Right lobe of liver (tissue), 6 donors: ENCODE measurements at places on chromosomes 2 and 18.

GRCh38 chr2:20267529-20267928 lies 42.6 kb upstream of the SDC1 start:
- H3K36me3 ChIP-seq: no peaks in the 10 kb centered on the region
- DNase-seq: no peak
- H3K27ac ChIP-seq: no peak overlapping the region
- no peak overlapping the region for H3K4me3 ChIP-seq
- no peaks in the 10 kb centered on the region for H3K27me3 ChIP-seq
- no peaks in the 10 kb centered on the region for H3K4me1 ChIP-seq

DNA sequence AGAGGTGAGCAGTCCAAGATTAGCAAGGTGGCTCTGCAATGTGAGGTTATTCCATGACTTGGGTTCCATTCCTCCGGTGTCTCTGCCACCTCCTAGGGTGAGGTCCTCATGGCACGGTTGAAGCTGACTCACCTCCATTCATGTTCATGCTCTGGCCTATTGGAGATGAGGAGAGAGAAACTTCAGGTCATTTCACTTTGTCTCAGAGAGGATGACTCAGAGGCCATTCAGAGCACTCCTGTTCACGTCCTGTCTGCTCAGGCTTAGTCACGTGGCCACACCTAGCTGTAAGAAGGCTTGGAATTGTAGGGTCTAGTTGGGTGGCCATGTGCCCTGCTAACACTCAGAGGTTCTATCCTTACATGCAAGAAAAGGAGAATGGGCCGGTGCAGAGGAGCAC lies 67.5 kb upstream of the MBOAT2 start:
- no peaks in the 10 kb centered on the region for H3K36me3 ChIP-seq
- DNase-seq: no peak
- no peaks in the 10 kb centered on the region for H3K4me1 ChIP-seq
- H3K27ac ChIP-seq: no peak overlapping the region
- H3K4me3 ChIP-seq: no peak overlapping the region

GRCh38 chr2:157229572-157229971 lies 27.9 kb upstream of the GALNT5 start:
- no peaks in the 10 kb centered on the region for H3K27me3 ChIP-seq
- no peaks in the 10 kb centered on the region for H3K36me3 ChIP-seq
- DNase-seq: no peak
- no peak overlapping the region for H3K4me3 ChIP-seq
- no peaks in the 10 kb centered on the region for H3K4me1 ChIP-seq
- H3K27ac ChIP-seq: no peak overlapping the region

DNA sequence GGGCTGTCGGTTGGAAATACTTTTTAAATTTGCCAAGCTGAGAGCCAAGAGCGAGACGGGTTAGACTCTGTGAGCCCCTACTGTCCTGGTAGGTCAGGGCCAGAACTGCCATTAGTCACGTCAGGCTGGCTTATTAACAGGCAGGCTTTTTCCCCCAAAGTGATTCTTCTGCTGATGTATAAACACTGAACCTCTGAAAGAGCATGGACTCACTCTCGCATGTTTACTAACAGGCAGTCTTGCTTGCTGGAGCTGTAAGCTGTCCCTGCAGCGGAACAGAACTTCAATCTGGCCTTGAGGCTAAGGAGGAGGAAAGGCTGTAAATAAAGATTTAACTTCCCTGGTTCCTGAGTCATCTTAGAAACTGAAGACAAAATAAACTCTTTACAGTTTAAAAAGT lies 288.4 kb downstream of the PIEZO2 start:
- no peaks in the 10 kb centered on the region for H3K36me3 ChIP-seq
- no peak overlapping the region for H3K27ac ChIP-seq
- no peaks in the 10 kb centered on the region for H3K27me3 ChIP-seq
- H3K4me3 ChIP-seq: no peak overlapping the region
- no peaks in the 10 kb centered on the region for H3K4me1 ChIP-seq

GRCh38 chr2:101380376-101380775 lies 6.9 kb downstream of the CREG2 start:
- peaks cover under 1% of the 10 kb centered on the region for H3K27me3 ChIP-seq
- H3K27ac ChIP-seq: no peak overlapping the region
- no peaks in the 10 kb centered on the region for H3K36me3 ChIP-seq
- no peak for DNase-seq
- no peak overlapping the region for H3K4me3 ChIP-seq

DNA sequence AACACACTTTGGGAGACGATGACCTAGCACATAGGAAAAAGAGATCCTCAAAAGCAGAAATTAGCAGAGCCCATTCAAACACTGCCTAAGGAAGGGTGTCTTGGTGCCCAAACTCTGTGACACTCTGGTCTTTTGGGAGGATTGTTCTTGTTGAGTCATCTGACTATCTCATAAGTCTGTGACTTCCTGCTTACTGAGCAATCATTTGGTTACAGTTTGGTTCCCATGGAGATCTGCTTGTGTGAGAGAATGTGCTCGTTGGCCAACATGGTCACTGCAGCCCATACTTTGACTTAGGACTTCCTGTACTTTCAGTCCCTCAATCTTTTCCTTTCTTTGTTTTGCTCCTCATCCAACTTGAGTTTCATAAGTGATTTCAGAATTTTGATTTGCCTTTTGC lies 602.9 kb downstream of the NYAP2 start:
- H3K36me3 ChIP-seq: no peaks in the 10 kb centered on the region
- H3K4me1 ChIP-seq: no peaks in the 10 kb centered on the region
- no peaks in the 10 kb centered on the region for H3K27me3 ChIP-seq
- no peak for DNase-seq
- H3K27ac ChIP-seq: no peak overlapping the region

GRCh38 chr2:163205589-163206254 lies 367.2 kb upstream of the KCNH7 start:
- H3K27ac ChIP-seq: no peak overlapping the region
- no peak for DNase-seq
- H3K36me3 ChIP-seq: no peaks in the 10 kb centered on the region
- H3K4me1 ChIP-seq: no peaks in the 10 kb centered on the region
- H3K27me3 ChIP-seq: no peaks in the 10 kb centered on the region

DNA sequence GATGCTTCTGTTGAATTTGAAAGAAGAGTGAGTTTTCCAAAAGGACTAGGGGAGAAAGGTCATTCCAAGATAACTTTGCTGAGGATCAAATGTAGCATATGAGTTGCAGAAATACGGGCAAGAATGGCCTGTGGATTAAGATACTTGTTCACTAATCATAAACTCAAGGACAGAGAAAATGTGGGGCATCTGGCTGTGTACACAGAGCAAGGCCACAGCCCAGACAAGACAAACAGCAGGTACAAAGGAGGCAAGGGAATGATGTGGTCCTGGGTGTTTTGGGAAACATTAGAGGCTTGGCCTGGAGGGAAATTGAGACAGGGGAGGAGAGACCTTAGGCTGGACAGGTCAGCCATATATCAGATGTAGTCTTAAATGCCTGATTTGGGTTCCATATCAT lies 254.8 kb downstream of the TTC32 start:
- H3K27ac ChIP-seq: no peak overlapping the region
- H3K4me3 ChIP-seq: no peak overlapping the region
- no peaks in the 10 kb centered on the region for H3K4me1 ChIP-seq
- H3K27me3 ChIP-seq: no peaks in the 10 kb centered on the region
- H3K36me3 ChIP-seq: no peaks in the 10 kb centered on the region
- no peak for DNase-seq

DNA sequence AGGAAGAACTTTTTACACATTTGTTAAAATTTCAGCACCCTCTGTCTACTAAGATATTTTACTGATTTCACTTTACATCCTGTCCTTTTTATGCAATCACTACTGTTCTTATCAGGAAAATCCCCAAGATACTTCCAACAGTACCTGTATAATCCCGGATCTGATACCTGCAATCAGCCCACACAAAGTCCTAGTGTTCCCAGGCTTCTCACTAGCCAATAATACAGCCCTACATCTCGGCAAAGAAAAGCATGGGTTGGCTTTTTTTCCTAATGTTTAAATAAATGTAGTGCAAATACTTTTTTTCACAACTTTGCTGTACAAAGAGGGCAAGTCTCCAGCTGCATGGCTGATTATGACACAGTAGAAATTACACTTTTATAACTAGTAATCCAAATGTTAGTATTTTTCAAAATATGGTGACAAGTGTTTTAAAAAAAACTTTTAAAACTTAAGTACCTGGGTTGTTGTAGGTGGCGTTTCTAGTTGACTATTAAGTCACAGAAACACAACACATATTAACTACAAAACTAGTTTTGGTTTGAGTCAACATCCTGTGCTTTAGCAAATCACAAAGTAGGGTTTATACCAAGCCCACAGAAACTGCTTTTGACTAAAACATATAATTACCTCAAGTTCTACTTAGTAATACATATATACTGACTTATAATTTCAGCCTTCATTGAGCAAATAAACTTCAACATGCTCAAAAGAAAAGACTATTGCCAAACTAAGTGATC lies 19.5 kb downstream of the CNOT11 start:
- peaks cover 43% of the 10 kb centered on the region for H3K36me3 ChIP-seq
- no peaks in the 10 kb centered on the region for H3K27me3 ChIP-seq
- H3K4me3 ChIP-seq: no peak overlapping the region
- DNase-seq: no peak

GRCh38 chr2:197274349-197274748 lies 36.2 kb downstream of the ANKRD44 start:
- H3K36me3 ChIP-seq: no peaks in the 10 kb centered on the region
- H3K4me1 ChIP-seq: no peaks in the 10 kb centered on the region
- DNase-seq: no peak

DNA sequence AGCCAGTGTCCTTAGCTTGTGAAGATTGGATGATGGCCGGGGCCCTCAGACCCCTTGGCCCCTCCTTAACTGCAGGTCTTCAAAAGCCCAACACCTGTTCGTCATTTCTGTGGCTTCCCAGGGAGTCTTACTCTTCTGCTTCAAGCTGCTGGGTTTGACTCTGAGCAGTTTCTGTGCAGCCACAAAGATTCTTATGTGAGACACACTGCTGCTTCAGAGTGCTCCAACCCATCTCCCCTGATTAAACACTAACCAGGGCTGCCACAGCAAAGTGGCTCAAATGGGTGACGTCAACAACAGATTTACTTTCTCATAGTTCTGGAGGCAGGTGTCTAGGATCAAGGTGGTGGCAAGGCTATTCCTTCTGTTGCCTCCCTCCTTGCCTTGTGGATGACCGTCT lies 40.8 kb downstream of the TSN start:
- H3K27me3 ChIP-seq: no peaks in the 10 kb centered on the region
- H3K4me1 ChIP-seq: no peaks in the 10 kb centered on the region
- no peak overlapping the region for H3K27ac ChIP-seq
- DNase-seq: no peak

DNA sequence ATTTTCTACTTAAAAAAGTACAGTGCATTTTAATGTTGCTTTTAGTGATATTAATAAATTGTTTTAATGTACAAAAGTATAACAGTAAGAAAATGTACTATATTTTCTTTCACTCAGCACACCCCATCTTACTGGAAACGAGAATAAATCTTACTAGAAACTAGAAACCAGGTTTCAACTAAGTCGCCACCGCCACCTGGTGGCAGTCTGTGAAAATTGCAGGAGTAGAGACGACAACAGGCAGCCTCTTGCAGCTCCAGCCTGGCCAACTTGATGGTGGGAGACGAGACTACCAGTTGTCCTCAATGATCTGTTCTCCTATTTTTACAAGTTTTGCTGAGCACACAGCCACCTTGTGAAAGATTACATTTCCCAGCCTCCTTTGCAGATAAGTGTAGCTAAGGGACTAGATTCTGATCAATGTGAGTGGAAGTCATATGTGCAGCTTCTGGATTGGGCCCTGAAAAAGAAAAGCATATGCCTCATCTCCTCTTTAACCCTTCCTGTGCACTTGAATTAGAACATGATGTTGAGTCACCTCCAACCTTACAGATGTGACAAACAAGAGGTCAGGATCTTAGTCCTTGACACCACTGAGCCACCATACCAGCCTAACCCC lies 8.7 kb downstream of the OTOF start:
- no peaks in the 10 kb centered on the region for H3K4me1 ChIP-seq
- H3K4me3 ChIP-seq: no peak overlapping the region
- H3K27me3 ChIP-seq: no peaks in the 10 kb centered on the region
- DNase-seq: no peak

- no peaks in the 10 kb centered on the region for H3K27me3 ChIP-seq
- no peak overlapping the region for H3K4me3 ChIP-seq
- H3K36me3 ChIP-seq: peaks cover 23% of the 10 kb centered on the region
- no peak for DNase-seq
Measured at GRCh38 chr2:48483506-48483905, 46.4 kb upstream of the STON1 start.

GRCh38 chr18:36594621-36595020 lies 234.2 kb downstream of the TPGS2 start:
- H3K4me1 ChIP-seq: no peaks in the 10 kb centered on the region
- H3K4me3 ChIP-seq: no peak overlapping the region
- no peaks in the 10 kb centered on the region for H3K36me3 ChIP-seq
- H3K27ac ChIP-seq: no peak overlapping the region
- no peak for DNase-seq

DNA sequence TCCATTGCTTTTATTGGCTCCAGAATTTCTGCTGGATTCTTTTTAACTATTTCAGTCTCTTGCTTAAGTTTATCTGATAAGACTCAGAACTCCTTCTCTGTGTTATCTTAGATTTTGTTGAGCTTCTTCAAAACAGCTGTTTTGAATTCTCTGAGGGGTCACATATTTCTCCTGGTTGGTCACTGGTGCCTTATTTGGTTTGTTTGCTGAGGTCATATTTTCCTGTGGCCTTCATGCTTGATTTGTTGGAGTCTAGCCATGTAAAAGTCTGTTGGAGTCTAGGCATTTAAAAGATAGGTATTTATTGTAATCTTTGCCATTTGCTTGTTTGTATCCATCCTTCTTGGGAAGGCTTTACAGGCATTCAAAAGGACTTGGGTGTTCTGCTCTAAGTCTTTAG lies 398.7 kb downstream of the DSEL start:
- no peak overlapping the region for H3K4me3 ChIP-seq
- H3K36me3 ChIP-seq: no peaks in the 10 kb centered on the region
- DNase-seq: no peak

- H3K4me3 ChIP-seq: no peak overlapping the region
- no peaks in the 10 kb centered on the region for H3K36me3 ChIP-seq
- peak overlapping the region; percentile 85 for H3K27ac ChIP-seq
- no peaks in the 10 kb centered on the region for H3K27me3 ChIP-seq
- no peaks in the 10 kb centered on the region for H3K4me1 ChIP-seq
Measured at GRCh38 chr2:199851883-199852282, 891 bp upstream of the FTCDNL1 start.

DNA sequence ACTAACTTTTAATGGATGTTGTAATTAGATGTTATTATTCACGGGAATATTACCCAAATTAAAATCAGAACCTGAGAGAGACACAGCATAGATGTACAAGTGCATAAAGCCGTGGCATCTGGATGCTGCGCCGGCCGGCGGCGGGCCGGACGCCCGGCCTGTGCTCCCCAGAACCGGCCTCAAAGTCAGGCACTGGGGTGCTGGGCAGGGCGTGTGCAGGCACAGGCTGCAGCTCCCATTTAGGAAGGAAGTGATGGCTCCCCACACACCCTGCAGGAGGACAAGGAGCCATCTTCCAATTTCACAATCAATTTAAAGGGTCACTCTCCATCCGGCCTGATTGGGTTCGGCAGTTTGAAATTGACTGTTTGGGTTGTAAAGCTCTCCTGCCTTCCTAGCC lies 367.7 kb upstream of the SALL3 start:
- H3K27ac ChIP-seq: no peak overlapping the region
- DNase-seq: no peak
- no peaks in the 10 kb centered on the region for H3K36me3 ChIP-seq
- H3K27me3 ChIP-seq: no peaks in the 10 kb centered on the region
- no peaks in the 10 kb centered on the region for H3K4me1 ChIP-seq
- no peak overlapping the region for H3K4me3 ChIP-seq
